ENCODE measurements at places on chromosomes 5 and 9. TPM values are rescaled to one million over a fixed set of nuclear protein-coding genes. Genes with fewer than 3 reads are reported as not detected.
A peak's percentile ranks its signal among the peaks of the same experiment; 100 is the strongest.

DNA sequence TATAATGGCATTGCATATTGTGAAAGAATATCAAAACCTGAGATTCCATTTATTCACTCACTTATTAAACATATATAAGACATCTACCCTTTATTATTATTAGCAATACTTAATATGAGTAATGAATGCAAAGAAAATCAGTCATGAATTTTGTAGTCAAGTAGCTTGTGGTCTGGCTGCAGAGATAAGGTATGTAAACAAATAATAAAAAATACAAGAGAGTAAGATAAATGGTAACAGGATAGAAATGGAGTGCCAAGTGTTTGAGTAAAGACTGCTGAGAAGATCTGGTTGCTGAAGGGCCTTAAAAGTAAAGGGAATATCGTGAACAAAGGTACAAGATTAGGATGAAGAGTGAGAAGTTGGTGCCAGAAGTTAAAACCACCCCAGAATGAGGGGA, 18.4 kb downstream of the TRIM32 start:
- no peak for DNase-seq
- H3K27me3 ChIP-seq, result no peaks in the 10 kb centered on the region
- H3K36me3 ChIP-seq, result peaks cover 18% of the 10 kb centered on the region
- H3K27ac ChIP-seq, result no peak overlapping the region
- peaks cover 18% of the 10 kb centered on the region for H3K4me1 ChIP-seq

DNA sequence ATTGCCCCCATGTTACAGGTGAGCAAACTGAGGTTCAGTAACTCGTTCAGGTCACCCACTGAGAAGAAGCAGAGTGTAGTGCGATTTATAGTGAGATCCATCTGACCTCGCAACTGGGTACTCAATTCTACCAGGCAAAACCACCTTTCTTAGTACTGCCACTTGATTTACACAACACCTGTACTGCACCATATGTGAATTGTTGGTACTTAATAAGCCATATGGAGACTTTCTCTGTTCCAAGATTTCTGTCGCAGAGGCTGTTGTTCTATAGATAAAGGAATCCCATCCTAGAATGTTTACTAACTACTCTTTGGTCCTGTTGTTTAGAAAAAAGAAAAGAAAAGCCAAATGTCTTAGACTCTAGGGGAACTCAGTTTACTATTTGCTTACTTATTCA, 287.5 kb downstream of the KCTD16 start:
- H3K27me3 ChIP-seq, result no peaks in the 10 kb centered on the region
- no peak overlapping the region for H3K4me3 ChIP-seq
- no peak overlapping the region for H3K27ac ChIP-seq
- DNase-seq, result no peak
- no peaks in the 10 kb centered on the region for H3K36me3 ChIP-seq

- no peaks in the 10 kb centered on the region for H3K4me1 ChIP-seq
- H3K36me3 ChIP-seq, result no peaks in the 10 kb centered on the region
- no peak overlapping the region for H3K27ac ChIP-seq
Measured at GRCh38 chr5:144487207-144487606, 316.5 kb downstream of the KCTD16 start.

DNA sequence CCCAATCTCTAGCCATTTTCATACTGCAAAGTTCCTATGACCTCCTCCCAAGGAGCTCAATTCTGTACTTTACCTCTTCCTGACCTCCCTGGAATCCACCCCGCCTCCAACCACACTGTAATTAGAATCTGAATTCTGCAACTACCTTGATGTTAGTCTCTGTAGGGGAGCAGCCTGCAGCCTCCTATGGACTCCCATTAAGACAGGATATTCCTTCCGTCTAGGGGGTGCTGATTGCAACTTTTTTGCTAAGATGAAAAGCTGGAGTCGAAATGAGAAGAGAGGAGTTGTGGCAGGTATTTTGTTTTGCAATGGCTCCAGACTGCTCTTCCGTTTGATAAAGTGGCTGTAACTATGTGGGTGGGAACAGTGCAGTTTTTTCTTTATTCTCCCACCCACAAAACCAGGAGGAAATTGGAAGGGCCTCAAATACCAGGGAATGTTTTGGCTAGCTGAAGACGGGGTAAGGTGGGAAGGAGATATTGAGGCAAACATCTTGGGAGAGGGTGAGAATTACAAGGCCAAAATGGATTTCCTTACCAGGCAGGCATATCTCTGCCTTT, 23.8 kb downstream of the ANXA2R start:
- H3K27me3 ChIP-seq, result no peaks in the 10 kb centered on the region
- peaks cover 1% of the 10 kb centered on the region for H3K36me3 ChIP-seq
- peaks cover 37% of the 10 kb centered on the region for H3K4me1 ChIP-seq
- H3K27ac ChIP-seq, result peak overlapping the region; percentile 100

- peaks cover 18% of the 10 kb centered on the region for H3K27me3 ChIP-seq
- no peak for DNase-seq
Measured at GRCh38 chr5:78574731-78575161, 73.8 kb downstream of the LHFPL2 start.

DNA sequence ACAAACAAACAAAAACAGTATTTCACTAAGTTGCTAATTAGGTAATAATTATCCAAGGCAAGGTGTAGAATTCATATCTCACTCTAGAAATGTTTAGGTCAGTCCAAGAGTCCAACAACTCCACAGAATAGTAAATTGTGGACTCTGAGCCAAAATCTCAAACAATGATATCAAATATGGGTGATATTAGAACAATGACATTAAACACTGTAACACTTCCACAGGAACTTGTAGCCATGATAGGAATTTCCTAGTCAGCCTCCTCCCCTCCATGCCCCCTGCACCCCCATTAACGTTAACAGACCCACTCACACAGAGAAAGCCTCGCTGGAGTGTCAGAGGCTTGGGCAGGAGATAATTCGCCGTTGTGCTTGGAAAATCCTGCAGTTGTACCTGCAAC, 305.0 kb upstream of the PIK3R1 start:
- DNase-seq, result no peak
- no peaks in the 10 kb centered on the region for H3K4me1 ChIP-seq
- no peak overlapping the region for H3K27ac ChIP-seq

- no peaks in the 10 kb centered on the region for H3K27me3 ChIP-seq
- H3K4me1 ChIP-seq, result no peaks in the 10 kb centered on the region
- no peak for DNase-seq
- no peak overlapping the region for H3K27ac ChIP-seq
Measured at GRCh38 chr9:78620764-78621163, 323.8 kb downstream of the PSAT1 start.

DNA sequence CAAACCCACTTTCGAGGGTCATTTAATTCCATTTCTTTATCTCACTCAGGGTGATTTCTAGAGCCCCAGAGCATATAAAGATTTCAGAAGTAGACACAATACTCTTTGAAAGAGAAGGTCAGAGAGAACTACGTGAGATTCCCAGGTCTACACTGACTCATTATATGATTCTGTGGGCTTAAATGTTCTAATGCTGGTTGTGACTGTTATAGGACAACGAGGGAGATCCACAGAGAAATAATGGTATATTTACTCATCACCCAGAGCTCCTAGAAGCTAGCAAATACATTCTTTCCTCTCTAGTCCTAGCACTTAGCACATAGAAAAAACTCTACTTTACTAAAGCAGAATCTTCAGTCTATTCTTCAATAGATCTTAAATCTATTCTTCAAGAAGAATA, 39.4 kb upstream of the GRAMD2B start:
- H3K27me3 ChIP-seq, result peaks cover 2% of the 10 kb centered on the region
- H3K4me1 ChIP-seq, result no peaks in the 10 kb centered on the region
- no peak overlapping the region for H3K27ac ChIP-seq
- peaks cover 2% of the 10 kb centered on the region for H3K36me3 ChIP-seq

The ANXA2R gene
- 14.5 TPM for total RNA-seq

DNA sequence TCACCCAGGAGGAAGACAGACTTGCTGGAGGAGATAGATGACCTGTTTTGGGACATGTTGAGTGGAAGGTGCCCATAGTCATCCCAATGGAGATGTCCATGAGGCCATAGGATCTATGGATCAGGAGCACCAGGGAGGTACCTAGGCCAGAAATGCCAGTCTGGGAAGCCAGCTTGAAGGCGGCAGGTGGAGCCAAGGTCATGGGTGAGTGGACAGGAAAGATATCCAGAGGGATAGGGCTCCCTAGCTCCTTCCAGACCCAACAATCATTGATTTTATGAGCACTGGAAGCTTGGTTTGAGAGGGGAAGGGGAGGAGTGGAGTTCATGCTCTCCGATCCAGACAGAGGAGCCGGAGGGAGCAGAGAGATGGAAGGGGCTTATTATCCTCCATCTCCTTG, 252.6 kb downstream of the CDK5RAP2 start:
- peak; percentile 18 for DNase-seq
- H3K27me3 ChIP-seq, result peaks cover 3% of the 10 kb centered on the region
- H3K36me3 ChIP-seq, result no peaks in the 10 kb centered on the region
- H3K4me1 ChIP-seq, result peaks cover 3% of the 10 kb centered on the region

The AMBP gene
- not detected for total RNA-seq

The EFNA5 gene
- not detected for total RNA-seq

DNA sequence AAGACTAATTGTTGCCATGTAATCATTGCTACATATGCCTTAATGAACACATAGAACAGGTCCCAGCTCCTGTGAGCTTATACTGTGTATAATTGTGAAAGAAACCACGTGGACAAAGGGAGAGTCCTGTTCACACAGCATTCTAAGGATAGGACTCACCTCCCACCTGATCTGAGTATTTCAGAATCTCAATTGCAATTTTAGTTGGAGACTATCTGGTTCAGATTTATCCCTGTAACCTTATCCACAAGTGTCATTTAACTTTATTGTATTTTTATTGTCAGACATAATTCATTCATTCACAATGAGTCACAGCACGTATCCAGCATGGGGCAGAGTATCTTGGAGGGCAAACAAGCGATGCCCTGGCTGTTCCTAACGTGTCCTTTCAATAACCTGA, 448.3 kb downstream of the NTRK2 start:
- H3K27ac ChIP-seq, result no peak overlapping the region
- H3K36me3 ChIP-seq, result no peaks in the 10 kb centered on the region
- no peaks in the 10 kb centered on the region for H3K4me1 ChIP-seq
- no peaks in the 10 kb centered on the region for H3K27me3 ChIP-seq
- no peak for DNase-seq
- no peak overlapping the region for H3K4me3 ChIP-seq

The CDO1 gene
- total RNA-seq, result not detected

- peaks cover 5% of the 10 kb centered on the region for H3K27me3 ChIP-seq
- H3K36me3 ChIP-seq, result peaks cover 2% of the 10 kb centered on the region
- H3K4me1 ChIP-seq, result peaks cover 6% of the 10 kb centered on the region
- no peak overlapping the region for H3K4me3 ChIP-seq
Measured at GRCh38 chr5:143788401-143788800, 23.6 kb upstream of the HMHB1 start.

The OTP gene
- 0.05 TPM for total RNA-seq

DNA sequence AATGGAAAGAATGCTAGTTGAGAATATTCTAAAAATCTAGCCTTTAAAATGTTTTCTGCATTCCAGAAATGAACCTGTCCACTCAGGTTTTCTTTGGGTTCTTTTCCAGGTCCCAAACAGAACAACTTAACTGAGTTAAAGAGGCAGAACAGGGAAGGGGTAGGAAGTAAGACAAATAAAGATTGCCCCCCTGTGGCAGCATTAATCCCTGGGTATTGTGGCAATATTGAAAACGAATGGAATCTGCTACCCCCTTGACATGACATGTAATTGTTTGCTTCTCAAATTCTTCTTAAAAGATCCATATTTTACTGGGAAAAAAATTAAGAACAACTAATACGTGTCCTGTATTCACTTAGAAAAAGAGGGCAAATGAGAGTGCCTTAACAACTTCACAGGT, 9.3 kb upstream of the RBM22 start:
- H3K36me3 ChIP-seq, result peaks cover 26% of the 10 kb centered on the region
- no peaks in the 10 kb centered on the region for H3K4me1 ChIP-seq
- no peak overlapping the region for H3K4me3 ChIP-seq
- H3K27me3 ChIP-seq, result no peaks in the 10 kb centered on the region
- no peak for DNase-seq

DNA sequence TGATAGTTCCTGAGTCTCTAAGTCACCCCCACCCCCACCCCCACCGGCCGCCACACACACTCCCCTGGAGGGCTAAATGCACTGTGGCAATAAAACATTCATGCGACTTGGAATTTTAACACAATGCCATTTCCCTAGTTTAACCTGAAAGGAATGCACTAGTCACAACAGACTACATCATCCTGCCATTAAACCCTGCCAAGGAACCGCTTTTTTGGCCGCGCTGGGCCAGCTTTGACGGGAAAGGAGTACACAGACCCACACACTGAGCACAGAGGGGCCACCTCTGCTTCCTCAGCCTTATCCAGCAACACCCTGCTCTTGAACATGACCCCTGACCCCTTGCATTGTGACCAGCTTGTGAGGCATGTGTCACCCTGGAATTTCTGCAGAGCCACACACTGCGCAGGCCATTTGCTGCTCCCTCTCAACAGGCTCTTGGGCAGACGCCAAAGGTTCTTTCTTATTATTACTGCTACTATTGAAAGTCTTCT, 165.3 kb downstream of the BNC2 start:
- DNase-seq, result no peak

The TRIM52 gene
- 26.2 TPM for total RNA-seq

Measured in activated CD8-positive, alpha-beta memory T cell treated with anti-CD3 and anti-CD28 coated beads, Interleukin-2, amount 10 ng/mL, durations not matched to agents 7 days and 5 days (primary cell).